Spinal cord (tissue), 10 donors: ENCODE measurements at places on chromosomes 2 and 18.

- DNase-seq, result no peak
Measured at GRCh38 chr2:65557616-65558573, 125.5 kb upstream of the SPRED2 start.

GRCh38 chr18:457140-457519 is 43.4 kb downstream of the COLEC12 start:
- peak; percentile 23 for DNase-seq

DNA sequence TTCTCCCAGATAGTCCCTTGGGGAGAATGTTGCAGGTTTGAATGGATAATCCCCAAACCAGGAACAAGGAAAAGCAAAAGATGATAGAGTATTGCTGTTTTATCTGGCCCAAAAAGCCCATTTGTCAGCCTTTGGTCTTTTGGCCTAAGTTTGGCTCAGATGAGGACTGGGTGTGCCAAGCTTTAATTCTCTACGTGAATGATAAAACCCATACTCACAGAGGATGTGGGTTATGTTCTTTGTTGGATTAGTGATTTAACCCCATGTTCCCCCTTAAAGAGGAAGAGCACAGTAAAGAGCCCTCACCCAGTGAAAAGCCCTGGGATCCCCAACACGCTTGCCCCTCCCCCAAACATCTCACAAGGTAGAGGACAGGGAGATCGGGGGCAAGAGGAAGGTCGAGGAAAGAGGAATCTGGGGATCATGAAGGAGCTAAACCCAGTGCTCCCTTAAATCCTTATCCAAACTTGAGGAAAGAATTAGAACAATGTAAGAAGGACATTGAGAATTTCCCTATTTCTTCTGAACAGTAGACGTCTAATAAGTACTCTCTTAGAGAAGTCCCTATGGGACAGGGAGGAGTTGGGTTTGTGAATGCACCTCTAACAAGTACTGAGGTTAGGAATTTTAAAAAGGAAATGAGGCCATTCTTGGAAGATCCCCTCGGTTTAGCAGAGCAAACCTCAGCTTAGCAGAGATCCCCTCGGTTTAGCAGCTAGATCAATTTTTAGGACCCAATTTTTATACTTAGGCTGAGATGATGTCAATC is 105.0 kb downstream of the HIBCH start:
- no peak for DNase-seq

DNA sequence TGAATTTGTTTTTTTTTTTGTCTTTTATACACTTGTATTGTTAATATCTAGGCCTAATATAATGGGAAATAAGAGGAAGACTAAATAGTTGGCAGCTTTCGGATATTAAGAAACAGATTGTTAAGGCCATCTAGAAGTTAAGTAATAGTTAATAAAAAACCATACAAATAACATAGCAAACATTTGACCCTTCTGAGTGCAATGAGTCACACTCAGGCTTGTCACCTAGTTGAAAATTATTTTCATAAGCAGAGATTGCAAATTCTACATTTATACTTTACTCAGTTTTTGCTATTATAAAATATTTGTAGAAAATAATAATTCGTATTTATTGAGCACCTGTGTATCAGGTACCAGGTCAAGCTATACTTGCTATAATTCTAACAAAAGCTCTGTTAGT is 2.4 kb downstream of the NUP35 start:
- no peak for DNase-seq

DNA sequence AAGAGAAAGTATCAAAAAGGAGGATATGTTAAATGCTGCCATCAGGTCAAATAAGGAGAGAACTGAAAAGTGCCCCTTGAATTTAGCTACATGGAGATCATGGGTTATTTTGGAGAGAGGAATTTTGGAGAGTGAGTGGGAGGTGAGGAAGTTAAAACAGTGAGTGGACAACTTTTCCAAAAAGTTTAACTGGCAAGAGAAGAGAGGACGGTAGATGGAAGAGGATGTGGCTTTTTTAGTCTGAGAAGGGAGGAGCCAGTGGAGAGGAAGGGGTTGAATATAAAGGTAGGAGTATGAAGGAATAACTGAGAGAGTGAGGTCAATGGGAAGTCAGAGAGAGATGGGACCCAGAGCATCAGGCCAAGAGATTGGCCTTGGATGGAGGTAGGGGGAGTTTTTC is 62.5 kb upstream of the NFE2L2 start:
- DNase-seq, result no peak

GRCh38 chr2:161998857-161999256 is 75.2 kb downstream of the DPP4 start:
- DNase-seq, result no peak

DNA sequence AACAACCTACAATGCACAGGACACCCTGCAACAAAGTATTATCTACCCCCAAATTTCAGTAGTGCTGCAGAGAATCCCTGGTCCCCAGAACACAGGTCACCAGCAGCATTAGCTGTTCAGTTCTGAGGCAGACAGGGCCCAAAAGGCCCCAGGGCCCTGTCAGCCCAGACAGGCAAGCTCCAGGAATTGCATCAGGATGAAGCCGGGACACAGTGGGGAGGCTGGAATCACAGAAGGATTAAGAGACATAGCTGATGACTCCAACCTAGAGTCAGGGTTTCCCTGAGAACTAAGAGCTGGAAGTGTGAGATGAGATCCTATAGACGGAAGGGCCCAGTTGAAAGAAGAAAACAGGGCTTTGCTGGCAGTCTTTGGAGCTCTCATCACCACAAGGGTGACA is 148.1 kb downstream of the GALNT14 start:
- no peak for DNase-seq

GRCh38 chr2:1950474-1950873 is 206.2 kb upstream of the PXDN start:
- DNase-seq, result no peak

DNA sequence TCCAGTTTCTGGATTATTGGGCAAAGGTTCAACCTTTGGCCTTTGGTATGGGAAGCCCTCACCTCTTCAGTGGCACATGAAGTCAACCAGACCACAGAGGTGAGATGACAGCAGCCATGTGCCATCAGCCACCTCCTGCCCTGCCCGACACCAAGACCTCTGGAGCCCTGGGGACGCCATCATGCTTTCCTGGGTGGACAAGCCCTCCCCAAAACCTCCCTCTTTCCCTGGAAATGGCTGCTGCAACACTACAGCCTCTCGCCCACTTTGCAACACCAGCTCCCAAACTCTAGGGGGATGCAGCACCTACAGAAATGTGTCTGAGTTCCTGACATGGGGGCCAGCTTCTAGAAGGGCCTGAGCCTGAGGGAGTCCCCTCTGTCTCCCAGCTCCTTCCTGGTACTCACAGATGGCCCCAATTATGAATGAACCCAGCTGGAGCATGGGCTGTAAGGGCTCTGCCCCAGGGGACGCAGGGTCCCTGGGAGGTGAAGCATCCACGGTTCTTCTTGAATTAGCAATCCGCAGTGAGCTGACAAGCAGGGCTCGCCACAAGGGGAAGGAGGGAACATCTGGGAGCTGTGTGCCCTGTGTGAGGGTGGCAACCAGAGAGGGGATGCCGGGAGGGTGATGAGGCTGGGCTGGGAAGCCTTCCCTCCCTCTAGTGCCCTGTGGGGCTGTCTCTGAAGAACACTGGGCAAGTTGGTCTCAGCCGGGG is 268.5 kb upstream of the HDAC4 start:
- DNase-seq, result no peak

- DNase-seq, result no peak
Measured at GRCh38 chr2:127080938-127081755, 25.8 kb downstream of the BIN1 start.

DNA sequence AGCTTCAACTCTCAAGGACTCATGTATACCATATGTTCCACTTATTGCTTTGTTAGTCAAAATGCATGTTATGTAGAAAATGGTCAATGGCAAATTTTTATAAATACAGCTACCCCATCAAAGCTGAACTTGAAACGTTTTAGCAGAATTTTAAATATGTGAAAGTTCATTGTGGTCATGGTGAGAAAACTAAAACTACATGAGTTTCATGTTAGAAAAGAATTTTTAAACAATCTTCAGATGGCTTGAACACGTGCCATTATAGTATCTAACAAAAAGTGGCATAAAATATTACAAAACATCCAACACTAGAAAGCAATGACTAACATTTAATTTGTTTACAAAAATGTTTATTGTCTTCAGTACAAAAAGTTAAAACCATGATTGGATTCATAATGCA is 246.0 kb upstream of the KCNJ3 start:
- DNase-seq, result no peak

DNA sequence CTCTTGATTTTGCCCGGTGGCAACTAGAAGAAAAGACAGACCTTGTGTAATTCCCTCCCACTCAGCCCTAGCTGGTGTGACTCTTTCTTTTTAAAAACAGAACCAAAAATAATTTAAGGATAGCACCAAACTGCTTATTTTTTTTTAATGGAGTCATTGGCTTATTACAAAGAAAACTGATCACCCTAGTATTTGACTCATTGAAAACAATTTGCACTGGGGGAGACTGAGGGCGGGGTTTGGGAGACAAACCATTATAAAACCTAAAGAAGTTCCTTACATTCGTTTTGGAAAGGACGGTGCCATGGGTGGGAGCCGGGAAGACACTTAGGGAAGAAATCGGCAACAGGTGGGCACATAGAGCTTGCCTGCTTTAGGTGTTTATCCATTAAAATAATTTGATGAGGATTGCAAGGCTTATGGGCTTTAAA is 2.5 kb downstream of the PAX3 start:
- DNase-seq, result no peak

- DNase-seq, result no peak
Measured at GRCh38 chr18:36017232-36017631, 44.8 kb downstream of the RMP24 start.

DNA sequence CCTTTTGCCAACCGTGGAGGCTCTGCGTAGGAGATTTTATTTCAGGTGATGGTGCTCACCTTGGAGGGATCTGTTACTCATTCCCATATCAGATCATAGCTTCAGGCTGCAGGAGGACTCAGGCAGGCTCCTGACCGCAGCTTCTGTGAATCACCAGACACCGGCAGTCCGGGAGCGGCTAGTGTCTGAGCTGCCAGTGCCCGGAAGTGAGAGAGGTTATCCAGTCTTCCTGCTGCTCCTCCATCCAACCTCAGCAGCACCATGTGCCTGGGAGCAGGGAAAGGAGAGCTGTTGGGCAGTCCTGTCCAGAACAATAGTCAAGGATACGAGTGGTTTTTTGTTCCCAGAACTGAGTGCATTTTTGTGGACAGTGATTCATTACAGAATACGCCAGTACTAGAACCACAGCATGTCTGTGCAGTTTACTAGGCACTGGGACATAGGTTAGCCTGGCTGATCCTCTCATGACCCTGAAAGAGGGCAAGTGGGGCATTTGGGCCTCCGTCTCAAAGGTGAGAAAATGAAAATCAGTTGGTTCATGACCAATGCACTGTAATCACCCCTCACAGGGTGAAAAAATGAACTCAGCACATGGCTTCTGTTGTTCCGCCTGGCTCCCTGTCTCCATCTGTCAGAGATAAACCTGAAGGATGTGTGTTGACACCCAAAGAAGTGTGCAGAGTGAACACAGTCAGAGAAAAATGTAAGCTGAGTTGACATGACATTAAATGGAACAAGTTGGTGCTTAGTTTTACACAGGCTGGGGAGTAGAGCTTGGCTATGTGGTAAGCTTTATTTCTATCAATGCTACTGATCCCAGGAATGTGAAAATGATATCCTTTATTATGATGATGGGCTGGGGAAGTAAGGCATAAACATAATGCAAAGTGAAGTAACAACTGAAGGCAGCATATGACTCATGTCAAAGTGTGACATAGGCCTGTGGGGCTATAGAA is 12.2 kb downstream of the FHOD3 start:
- no peak for DNase-seq

DNA sequence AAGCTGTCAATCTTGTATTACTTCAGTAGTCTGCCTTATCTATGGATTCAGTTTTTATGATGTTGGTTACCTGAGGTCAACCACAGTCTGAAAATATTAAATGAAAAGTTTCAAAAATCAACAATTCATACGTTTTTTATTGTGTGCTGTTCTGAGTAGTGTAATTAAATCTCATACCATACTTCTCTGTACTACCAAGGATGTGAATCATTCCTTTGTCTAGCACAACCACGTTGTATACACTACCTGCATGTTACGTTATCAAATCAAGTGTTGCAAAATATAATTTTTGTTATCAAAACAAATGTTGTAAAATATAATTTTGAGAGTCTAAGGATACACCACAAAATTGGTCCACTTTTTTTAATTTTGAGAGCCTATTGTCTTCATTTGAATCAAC is 590.2 kb upstream of the SETBP1 start:
- no peak for DNase-seq
